ENCODE measurements at places on chromosomes 4 and X.

GRCh38 chrX:31508338-31508737, 436.5 kb upstream of the FTHL17 start:
- DNase-seq = no peak

DNA sequence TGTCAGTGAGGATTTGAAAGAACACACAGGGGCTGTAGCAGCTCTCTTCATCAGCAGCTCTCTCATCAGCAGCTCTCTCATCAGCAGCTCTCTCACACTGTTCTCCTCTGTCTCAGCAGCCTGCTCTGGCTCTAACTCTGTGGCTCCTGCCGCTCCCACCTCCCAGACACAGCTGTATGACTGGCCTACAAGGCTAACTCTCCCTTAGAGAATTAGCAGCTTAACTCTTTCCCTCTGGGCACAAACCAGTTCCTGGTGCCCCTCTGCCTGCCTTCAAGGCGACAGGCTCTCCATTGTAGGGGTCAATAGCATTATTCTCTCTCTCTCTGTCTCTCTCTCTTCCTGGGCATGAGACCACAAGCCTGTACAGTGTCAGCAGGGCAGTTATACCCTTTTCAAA, 385.6 kb upstream of the PCDH10 start:
- DNase-seq = no peak

- peak; percentile 26 for DNase-seq
Measured at GRCh38 chrX:139759637-139760036, 51.7 kb upstream of the MCF2 start.

GRCh38 chr4:55931043-55931442, 17.7 kb upstream of the CEP135 start:
- DNase-seq = no peak

DNA sequence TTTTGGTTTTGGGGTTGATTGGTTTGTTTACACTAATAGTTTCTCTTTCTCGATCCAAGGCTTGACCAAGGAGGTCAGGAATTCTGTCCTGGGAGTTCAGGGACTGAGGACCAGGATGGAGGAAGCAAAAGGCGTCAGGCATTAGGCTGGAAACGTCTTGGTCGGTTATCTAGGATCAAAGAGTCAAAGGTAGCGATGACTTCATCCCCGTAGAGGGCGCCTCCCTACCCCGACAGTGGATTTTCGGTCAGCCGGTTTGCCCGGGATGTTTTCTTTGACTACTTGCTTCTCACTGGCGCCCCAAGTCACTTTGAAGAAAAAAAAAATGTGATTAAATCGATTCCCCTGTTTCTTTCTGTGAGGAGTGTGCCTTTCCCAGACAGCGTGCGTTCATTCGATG, 980 bp upstream of the FHDC1 start:
- DNase-seq = peak; percentile 74

Measured in H7 (cell line).